Effector CD4-positive, alpha-beta T cell (primary cell): ENCODE measurements at places on chromosomes 13 and 19.

GRCh38 chr13:92578358-92578757 lies 648.2 kb upstream of the GPC6 start:
- DNase-seq: no peak

- DNase-seq: no peak
Observed at GRCh38 chr13:52891706-52892105, 43.3 kb upstream of the PCDH8 start.

GRCh38 chr13:97344265-97345175 lies 89.4 kb upstream of the RAP2A start:
- DNase-seq: peak; percentile 9

- DNase-seq: no peak
Observed at GRCh38 chr19:3482507-3483225, 575 bp downstream of the SMIM44 start.

- no peak for DNase-seq
Observed at GRCh38 chr19:46410205-46411087, 2.9 kb downstream of the CCDC8 start.

- no peak for DNase-seq
Observed at GRCh38 chr13:58630794-58631193, 999.2 kb downstream of the PCDH17 start.

DNA sequence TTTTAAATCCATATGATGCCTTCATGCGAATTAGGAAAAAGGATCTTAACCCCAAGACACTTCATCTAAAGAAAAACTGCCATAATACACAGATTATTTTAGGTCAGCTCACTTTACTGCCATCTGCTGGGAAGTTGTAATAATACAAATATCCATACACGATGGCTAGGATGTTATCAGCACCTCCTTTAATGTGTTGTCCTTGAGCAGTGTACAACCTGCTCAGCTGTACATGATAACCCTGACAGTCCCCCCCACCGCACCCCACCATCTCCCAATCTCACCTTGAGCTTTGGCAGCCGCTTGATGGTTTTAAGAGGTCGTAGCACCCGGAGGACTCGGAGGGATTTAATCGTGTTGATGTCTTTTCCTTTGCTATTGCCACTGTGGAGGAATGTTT lies 112.2 kb downstream of the IER2 start:
- DNase-seq: no peak

- no peak for DNase-seq
Observed at GRCh38 chr19:36152352-36153091, at the start of gene COX7A1. COX7A1 (minus strand) TSS chr19:36152447; CDS start chr19:36152407, 40 bp downstream.

DNA sequence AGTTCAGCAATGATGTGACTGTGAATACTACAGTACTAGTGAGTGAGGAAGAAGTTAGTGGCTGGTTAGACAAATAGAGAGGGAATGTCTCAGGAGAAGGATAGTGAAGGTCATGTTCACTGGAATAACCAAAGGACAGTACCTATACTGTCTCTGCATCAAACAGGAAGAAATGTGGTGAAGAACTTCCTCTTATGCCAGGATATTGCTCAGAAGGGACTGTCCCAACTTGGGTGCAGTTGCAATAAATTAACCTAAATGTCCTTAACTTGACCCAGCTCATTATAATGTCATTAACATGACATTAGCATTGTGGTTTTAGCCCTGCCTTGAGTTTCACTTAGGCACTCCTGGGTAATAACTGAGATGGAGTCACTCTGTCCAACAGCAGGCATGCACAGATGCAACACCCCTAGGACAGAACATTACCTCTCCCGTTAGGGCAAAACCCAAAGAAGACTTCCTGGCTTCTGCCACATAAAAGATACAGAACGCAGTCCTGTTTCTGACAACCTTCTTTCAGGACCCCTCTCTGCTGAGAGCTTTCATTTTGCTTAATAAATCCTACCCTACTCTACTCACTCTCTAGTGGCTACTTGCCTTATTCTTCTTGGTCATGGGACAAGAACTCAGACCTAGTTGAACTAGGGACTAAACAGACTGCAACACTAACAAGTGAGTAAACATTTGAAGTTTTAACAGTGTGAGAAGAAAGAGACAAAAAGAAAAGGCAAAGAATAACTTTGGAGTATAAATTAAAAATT lies 1591.6 kb upstream of the MIR17HG start:
- no peak for DNase-seq

- DNase-seq: no peak
Observed at GRCh38 chr19:40923934-40924391, 41.9 kb upstream of the CYP2A7 start.

GRCh38 chr19:42199440-42200115 lies 17.9 kb downstream of the DEDD2 start:
- peak; percentile 27 for DNase-seq

DNA sequence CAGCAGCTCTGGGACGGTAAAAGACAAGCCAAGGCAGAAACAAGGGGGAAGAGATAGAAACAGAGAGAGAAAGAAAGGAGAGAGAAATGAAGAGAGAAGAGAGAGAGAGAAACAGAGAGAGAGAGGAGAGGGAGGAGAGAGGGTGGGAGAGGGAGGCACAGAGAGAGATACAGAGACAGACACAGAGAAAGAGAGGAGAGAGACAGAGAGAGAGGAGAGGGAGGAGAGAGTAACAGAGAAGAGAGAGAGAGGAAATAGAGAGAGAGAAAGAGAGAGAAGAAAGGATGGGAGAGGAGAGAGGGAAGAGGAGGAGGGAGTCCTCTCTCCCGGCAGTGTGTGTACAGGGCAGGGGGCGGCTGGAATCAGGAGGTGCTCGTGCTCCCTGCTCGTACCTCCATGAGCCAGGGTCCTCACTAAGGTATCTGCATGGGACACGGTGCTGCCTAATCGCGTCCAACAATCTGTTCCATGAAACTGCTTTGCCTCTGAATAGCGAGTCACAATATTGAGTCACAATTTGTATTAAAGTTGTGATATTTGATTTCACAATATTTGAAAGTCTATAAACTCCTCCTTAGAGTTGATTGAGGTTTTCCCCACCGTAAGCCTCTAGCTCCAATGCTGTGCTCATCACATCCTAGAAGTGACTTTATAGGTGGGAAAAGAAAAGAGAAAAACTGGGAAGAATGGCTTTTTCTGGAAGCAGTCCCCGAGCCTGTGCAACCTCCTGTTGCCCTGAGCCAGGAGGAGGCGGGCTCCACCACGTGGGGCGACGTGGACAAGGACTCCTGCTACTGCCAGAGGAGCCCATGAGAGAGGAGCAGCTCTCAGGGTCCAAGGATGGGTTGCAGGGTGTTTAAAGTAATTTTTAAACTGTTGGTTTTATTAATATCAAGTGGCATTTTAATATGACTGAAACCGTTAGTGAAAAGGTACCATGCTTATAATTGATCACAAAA lies 81.7 kb upstream of the ARHGEF7 start:
- DNase-seq: no peak

- DNase-seq: no peak
Observed at GRCh38 chr13:74443631-74444030, 309.4 kb upstream of the KLF12 start.

GRCh38 chr13:107842562-107843180 lies 372.7 kb downstream of the LIG4 start:
- DNase-seq: no peak

DNA sequence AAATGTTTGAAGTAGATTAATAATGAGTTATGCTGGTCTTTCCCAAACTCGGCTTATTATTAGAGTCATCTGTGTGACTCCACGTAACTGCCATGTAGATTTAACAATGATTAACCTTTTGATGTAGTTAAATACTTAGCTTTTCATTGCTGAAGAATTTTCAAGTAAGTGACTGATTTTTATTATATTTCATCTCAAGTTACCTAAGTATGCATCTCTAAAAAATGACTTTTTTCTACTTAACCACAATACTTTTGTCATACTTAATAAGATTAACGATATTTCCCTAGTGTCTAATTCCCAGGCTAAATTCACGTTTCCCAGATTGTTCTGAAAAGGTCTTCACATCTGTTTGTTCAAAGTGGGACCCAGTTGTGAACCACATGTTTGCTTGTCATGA lies 17.8 kb downstream of the BIVM start:
- no peak for DNase-seq
